Progenitor cell of endocrine pancreas (in vitro differentiated cells): ENCODE measurements at places on chromosomes 3 and 15.

DNA sequence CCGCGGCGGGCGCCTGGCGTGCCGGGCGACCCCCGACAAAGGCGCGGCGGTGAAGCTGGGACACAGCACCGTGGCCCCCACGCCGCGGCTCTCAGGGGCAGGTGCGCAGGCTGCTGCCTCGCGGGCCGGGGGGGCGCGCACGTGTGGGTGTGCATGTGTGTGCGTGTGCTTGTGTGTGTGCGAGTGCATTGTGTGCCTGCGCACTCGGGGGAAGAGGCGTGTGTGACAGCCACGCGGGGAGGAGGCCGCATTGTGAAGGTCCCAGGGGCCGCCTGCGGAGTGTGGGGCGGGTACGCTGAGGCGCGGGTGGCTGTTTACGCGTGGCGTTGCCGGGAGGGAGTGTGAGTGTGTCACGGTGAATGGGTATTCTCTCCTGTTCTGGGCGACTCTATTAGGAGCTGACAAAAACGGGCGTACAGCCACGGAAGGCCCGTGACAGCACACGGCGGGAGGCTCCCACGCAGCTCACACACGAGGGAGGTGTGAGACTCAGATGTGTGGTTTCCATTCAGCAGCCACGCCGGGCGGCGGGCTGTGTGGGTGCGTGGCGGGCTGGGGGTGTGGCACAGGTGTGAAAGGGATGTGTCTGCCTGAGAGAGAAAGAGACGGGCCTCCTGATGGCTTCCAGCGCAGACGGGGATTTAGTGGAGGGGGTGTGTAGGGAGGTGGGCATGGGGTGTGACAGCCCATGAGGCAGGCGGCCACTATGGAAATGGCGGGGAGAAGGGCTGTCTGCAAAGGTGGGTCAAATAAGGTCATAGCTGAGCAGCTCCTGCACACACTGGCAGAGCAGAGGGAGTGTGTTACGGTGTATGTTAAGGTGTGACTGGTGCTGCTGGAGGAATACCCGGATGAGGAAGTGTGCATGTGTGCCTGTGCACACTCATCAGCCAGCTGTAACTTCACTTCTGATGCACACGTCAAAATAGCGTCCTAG, 750 bp downstream of the PODXL2 start:
- peaks cover 7% of the 10 kb centered on the region for H3K4me1 ChIP-seq
- H3K4me3 ChIP-seq, result peak overlapping the region; percentile 74
- DNase-seq, result no peak

DNA sequence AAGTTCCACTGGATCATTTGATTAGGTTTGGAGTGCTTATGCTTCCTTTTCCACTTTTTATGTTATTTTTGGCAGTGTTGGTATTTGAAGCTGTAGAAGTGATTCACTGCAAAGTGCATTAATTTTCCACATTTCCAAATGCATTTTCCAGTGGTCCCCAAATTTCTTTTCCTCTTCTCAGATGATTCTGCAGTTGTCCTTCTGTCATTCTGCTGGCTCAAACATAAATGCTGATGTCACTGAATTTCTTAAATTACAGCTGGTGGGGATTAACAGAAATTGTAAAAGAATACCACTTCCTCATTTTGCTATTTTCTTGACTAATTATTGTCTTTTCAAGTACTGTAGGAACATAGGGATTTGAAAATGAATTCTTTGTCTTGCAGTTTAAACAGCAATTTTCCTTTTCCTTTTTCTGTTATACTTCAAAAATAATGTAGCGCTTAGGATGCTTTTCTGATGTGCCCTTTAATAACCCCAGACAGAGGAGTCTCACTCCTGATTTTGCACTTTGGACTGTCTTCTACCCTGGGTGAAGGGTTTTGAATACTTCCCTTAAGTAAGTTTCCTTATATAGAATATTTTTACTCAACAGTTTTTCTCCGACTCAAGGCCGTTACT, 25.0 kb downstream of the MITF start:
- H3K27me3 ChIP-seq, result no peaks in the 10 kb centered on the region
- no peak for DNase-seq
- no peaks in the 10 kb centered on the region for H3K36me3 ChIP-seq
- no peak overlapping the region for H3K27ac ChIP-seq
- peaks cover 39% of the 10 kb centered on the region for H3K4me1 ChIP-seq
- H3K4me3 ChIP-seq, result no peak overlapping the region

- no peaks in the 10 kb centered on the region for H3K36me3 ChIP-seq
- H3K4me1 ChIP-seq, result peaks cover 19% of the 10 kb centered on the region
- no peak overlapping the region for H3K4me3 ChIP-seq
- H3K27me3 ChIP-seq, result no peaks in the 10 kb centered on the region
Measured at GRCh38 chr3:56985878-56986277, 74.6 kb upstream of the SPATA12 start.

- no peaks in the 10 kb centered on the region for H3K27me3 ChIP-seq
- no peak overlapping the region for H3K4me3 ChIP-seq
- DNase-seq, result no peak
- peaks cover 3% of the 10 kb centered on the region for H3K36me3 ChIP-seq
- H3K27ac ChIP-seq, result no peak overlapping the region
- H3K4me1 ChIP-seq, result no peaks in the 10 kb centered on the region
Measured at GRCh38 chr3:116453666-116454346, 8.5 kb upstream of the LSAMP start.

GRCh38 chr15:69035918-69036258, 21.4 kb downstream of the NOX5 start:
- DNase-seq, result no peak
- no peaks in the 10 kb centered on the region for H3K36me3 ChIP-seq
- no peaks in the 10 kb centered on the region for H3K4me1 ChIP-seq
- no peak overlapping the region for H3K4me3 ChIP-seq

DNA sequence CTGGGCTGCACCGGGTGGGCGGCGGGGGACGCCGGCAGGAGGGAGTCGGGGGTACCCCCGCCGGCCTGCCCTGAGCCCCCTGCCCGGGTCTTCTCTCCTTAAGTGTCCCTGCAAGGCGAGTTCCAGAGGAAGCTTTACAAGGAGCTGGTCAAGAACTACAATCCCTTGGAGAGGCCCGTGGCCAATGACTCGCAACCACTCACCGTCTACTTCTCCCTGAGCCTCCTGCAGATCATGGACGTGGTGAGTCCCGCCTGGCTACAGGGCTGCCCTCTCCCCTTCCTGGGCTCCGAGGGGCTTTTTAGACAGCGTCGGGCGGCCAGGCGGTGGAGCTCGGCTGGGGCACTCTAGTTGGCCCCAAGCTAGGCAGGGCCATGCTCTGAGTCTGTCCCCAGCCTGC, 480 bp downstream of the CHRNA7 start:
- no peak for DNase-seq
- H3K4me3 ChIP-seq, result peak overlapping the region; percentile 83
- H3K27me3 ChIP-seq, result peaks cover 43% of the 10 kb centered on the region
- no peaks in the 10 kb centered on the region for H3K36me3 ChIP-seq

- H3K27me3 ChIP-seq, result no peaks in the 10 kb centered on the region
- no peak for DNase-seq
- H3K36me3 ChIP-seq, result peaks cover 10% of the 10 kb centered on the region
Measured at GRCh38 chr15:85545185-85545584, 164.8 kb downstream of the AKAP13 start.

- no peak overlapping the region for H3K4me3 ChIP-seq
- no peak for DNase-seq
- H3K36me3 ChIP-seq, result no peaks in the 10 kb centered on the region
- peaks cover 2% of the 10 kb centered on the region for H3K4me1 ChIP-seq
- H3K27ac ChIP-seq, result no peak overlapping the region
Measured at GRCh38 chr15:61749169-61749568, 311.1 kb downstream of the VPS13C start.

- no peak for DNase-seq
- no peaks in the 10 kb centered on the region for H3K27me3 ChIP-seq
- no peak overlapping the region for H3K4me3 ChIP-seq
- H3K4me1 ChIP-seq, result peaks cover 15% of the 10 kb centered on the region
- no peak overlapping the region for H3K27ac ChIP-seq
Measured at GRCh38 chr3:24363242-24363641, 131.4 kb downstream of the THRB start.

DNA sequence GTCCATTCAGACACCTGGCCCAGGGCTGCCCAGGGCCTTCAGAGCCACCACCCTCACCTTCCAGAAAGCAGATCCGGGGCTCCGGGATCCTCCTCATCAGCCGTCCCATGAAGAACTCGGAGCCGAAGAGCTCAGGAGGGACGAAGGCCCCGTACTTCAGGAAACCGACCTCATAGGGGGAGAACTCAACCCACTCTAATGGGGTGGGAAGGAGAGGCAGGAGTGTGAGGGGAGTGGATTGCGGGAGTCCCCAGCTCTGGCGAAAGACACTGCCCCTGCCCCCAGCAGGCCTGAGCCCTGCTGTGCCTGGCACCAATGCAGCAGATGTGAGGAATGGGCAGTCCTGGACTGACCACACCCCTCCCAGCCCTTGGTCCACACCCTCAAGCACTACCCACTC, 22.6 kb downstream of the PLA2G4D start:
- peaks cover 12% of the 10 kb centered on the region for H3K27me3 ChIP-seq
- H3K27ac ChIP-seq, result no peak overlapping the region
- H3K4me1 ChIP-seq, result peaks cover 2% of the 10 kb centered on the region

DNA sequence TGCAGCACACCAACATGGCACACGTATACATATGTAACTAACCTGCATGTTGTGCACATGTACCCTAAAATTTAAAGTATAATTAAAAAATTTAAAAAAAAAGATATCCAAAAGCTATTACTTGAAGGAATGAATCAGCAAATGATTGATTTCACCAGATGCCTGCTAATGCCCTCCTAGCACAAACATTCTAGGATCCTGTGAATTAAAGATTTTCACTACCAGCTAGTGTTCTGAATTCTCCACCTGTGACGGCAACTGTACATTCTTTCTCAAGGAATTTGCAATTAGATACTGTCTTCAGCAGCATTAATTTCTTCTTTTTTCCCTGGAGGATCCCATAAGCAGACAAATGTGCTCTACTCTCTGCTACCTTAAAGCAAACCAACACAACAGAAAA, 694.9 kb downstream of the NTRK3 start:
- peaks cover 16% of the 10 kb centered on the region for H3K4me1 ChIP-seq
- H3K27ac ChIP-seq, result no peak overlapping the region
- peaks cover 60% of the 10 kb centered on the region for H3K27me3 ChIP-seq
- no peaks in the 10 kb centered on the region for H3K36me3 ChIP-seq
- H3K4me3 ChIP-seq, result no peak overlapping the region

DNA sequence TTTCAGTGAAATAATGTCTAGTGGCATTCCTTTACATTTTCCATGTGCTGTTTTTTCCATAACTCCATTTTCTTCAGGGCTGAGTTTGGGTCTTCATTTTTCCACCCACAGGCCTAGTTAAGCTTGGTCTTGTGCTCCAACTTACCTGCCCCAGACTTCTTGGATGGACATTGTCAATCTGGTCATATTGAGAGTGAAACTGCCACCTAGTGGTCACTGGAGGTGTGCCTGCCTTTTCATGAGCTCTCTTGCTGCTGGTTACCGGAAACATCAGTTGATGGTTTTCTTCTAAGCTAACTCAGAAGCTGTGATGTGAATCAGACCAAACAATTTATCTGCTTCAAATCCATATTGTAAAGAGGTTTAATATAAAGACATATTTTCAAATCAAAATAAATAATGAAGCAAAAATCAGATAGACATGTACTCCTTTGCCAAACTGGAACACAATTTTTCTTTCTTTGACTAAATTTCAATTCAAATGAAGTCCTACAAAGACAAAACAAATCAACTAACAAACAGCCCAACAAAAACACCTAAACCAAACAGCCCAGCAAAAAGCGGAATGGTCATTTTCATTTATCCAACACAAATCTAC, 135.1 kb upstream of the RASGRP1 start:
- peaks cover 10% of the 10 kb centered on the region for H3K27me3 ChIP-seq
- no peak overlapping the region for H3K27ac ChIP-seq
- H3K4me3 ChIP-seq, result no peak overlapping the region
- no peaks in the 10 kb centered on the region for H3K36me3 ChIP-seq
- H3K4me1 ChIP-seq, result peaks cover 12% of the 10 kb centered on the region

GRCh38 chr3:105722943-105723556, 145.8 kb downstream of the CBLB start:
- H3K4me1 ChIP-seq, result no peaks in the 10 kb centered on the region
- H3K27ac ChIP-seq, result no peak overlapping the region
- no peak overlapping the region for H3K4me3 ChIP-seq
- DNase-seq, result no peak
- peaks cover 37% of the 10 kb centered on the region for H3K36me3 ChIP-seq

- no peak overlapping the region for H3K4me3 ChIP-seq
- H3K36me3 ChIP-seq, result no peaks in the 10 kb centered on the region
- no peak overlapping the region for H3K27ac ChIP-seq
- H3K4me1 ChIP-seq, result no peaks in the 10 kb centered on the region
- no peak for DNase-seq
Measured at GRCh38 chr3:148084931-148085330, 612.8 kb upstream of the AGTR1 start.

- H3K27ac ChIP-seq, result no peak overlapping the region
- no peak for DNase-seq
- H3K4me3 ChIP-seq, result no peak overlapping the region
- H3K27me3 ChIP-seq, result no peaks in the 10 kb centered on the region
Measured at GRCh38 chr3:172606021-172606420, 82.8 kb upstream of the TNFSF10 start.

GRCh38 chr3:127531821-127532220, 58.7 kb downstream of the TPRA1 start:
- H3K27ac ChIP-seq, result no peak overlapping the region
- peaks cover 15% of the 10 kb centered on the region for H3K27me3 ChIP-seq
- H3K4me3 ChIP-seq, result no peak overlapping the region
- H3K4me1 ChIP-seq, result peaks cover 3% of the 10 kb centered on the region

DNA sequence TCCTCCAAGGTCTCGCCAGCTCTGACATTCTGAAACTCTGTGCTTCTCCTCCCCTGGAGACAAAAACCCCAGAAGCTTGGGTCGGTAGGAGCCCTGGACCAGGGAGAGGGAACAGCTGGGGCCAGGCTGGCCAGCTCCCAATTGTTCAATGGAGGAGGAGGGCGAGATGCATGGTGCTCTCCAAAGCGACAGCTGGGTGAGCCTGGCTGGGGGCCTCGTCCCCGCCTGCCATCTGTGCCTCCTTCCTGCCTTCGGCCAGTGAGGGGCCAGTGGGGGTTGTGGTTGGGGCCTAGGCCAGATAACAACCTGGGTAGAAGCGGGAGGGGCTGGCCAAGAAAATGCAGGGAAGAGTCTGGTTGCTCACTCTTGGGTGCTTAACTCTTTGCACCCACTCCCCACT, 79.4 kb downstream of the CORO2B start:
- peaks cover 6% of the 10 kb centered on the region for H3K27me3 ChIP-seq
- H3K4me3 ChIP-seq, result no peak overlapping the region
- no peaks in the 10 kb centered on the region for H3K4me1 ChIP-seq
- no peak for DNase-seq
- no peak overlapping the region for H3K27ac ChIP-seq

DNA sequence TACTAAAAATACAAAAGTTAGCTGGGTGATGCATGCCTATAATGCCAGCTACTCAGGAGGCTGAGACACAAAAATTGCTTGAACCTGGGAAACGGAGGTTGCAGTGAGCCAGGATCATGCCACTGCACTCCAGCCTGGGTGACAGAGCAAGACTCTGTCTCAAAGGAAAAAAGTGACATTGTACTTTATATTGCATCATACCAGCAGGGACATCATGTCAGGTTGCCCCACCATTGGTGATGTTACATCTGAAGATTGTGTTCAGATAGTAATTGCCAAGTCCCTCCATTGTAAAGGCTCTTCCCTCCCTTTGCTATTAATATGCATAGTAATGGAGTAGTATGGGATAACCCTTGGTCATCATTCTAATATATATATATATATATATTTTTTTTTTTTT, 44.8 kb downstream of the FOXL2 start:
- no peaks in the 10 kb centered on the region for H3K4me1 ChIP-seq
- no peak for DNase-seq
- H3K27ac ChIP-seq, result no peak overlapping the region
- H3K36me3 ChIP-seq, result peaks cover 1% of the 10 kb centered on the region

- H3K4me3 ChIP-seq, result no peak overlapping the region
- H3K27me3 ChIP-seq, result peaks cover 13% of the 10 kb centered on the region
- H3K4me1 ChIP-seq, result peaks cover 10% of the 10 kb centered on the region
- no peaks in the 10 kb centered on the region for H3K36me3 ChIP-seq
Measured at GRCh38 chr15:77830051-77830468, 197.3 kb upstream of the LINGO1 start.
